ENCODE measurements at places on chromosomes 2 and 18.

DNA sequence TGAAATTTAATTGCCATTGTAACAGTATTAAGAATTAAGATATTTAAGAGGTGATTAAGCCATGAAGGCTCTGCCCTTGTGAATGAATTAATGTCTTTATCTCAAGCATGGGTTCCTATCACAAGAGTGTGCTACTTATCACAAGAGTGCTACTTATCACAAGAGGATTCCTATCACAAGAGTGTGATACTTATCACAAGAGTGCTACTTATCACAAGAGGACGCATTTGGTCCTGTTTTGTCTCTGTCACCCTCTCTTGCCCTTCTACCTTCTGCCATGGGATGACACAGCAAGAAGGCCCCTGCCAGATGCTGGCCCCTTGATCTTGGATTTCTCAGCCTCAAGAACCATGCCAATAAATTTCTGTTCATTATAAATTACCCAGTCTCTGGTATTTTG is 13.2 kb upstream of the COL5A2 start:
- DNase-seq: no peak
- no peak overlapping the region for H3K4me3 ChIP-seq
- no peaks in the 10 kb centered on the region for H3K36me3 ChIP-seq
- no peaks in the 10 kb centered on the region for H3K4me1 ChIP-seq
- no peak overlapping the region for H3K27ac ChIP-seq

GRCh38 chr18:36354989-36355388 is 57.5 kb downstream of the FHOD3 start:
- H3K27me3 ChIP-seq: peaks cover 4% of the 10 kb centered on the region
- DNase-seq: no peak
- no peak overlapping the region for H3K4me3 ChIP-seq
- H3K27ac ChIP-seq: no peak overlapping the region

DNA sequence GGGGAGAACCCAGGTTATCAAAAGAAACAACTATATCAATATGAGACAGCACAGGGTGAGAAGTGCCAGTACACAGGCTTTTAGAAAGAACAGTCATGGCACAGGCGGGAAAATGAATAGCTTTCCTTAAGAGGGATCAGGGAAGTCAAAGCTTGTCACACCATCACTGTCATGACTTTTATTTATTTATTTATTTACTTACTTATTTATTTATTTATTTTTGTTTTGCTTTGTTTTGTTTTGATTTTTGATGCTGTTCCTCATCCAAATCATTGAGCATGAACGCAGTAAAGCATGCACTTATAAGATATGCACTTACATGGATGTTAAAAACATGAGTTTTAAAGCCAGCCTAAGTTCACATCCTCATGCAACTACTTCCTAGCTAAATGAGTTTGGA is 19.3 kb upstream of the CRIM1 start:
- no peak overlapping the region for H3K4me3 ChIP-seq
- H3K27me3 ChIP-seq: no peaks in the 10 kb centered on the region
- no peak overlapping the region for H3K27ac ChIP-seq
- no peaks in the 10 kb centered on the region for H3K36me3 ChIP-seq

GRCh38 chr2:200373973-200374416 is 67.5 kb downstream of the SPATS2L start:
- H3K27me3 ChIP-seq: no peaks in the 10 kb centered on the region
- H3K27ac ChIP-seq: peak overlapping the region; percentile 52
- peaks cover 35% of the 10 kb centered on the region for H3K4me1 ChIP-seq
- DNase-seq: no peak
- H3K36me3 ChIP-seq: no peaks in the 10 kb centered on the region

DNA sequence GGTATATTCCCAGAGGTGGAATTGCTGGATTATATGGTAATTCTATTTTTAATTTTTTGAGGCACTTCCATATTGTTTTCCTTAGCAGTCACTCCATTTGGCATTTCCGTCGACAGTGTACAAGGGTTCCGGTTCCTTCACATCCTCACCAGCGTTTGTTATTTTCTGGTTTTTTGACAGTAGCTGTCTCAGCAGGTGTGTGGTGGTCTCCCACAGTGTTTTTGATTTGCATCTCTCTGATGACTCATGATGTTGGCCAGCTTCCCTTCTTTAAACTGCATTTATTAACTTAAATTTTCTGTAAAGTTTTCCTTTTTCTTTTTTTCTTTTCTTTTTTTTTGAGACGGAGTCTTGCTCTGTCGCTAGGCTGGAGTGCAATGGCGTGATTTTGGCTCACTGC is 19.7 kb downstream of the SH3BP4 start:
- H3K27me3 ChIP-seq: no peaks in the 10 kb centered on the region
- no peaks in the 10 kb centered on the region for H3K36me3 ChIP-seq
- no peak overlapping the region for H3K4me3 ChIP-seq
- peaks cover 10% of the 10 kb centered on the region for H3K4me1 ChIP-seq
- DNase-seq: no peak
- no peak overlapping the region for H3K27ac ChIP-seq

- H3K4me3 ChIP-seq: no peak overlapping the region
- DNase-seq: no peak
- H3K36me3 ChIP-seq: no peaks in the 10 kb centered on the region
- no peaks in the 10 kb centered on the region for H3K4me1 ChIP-seq
- H3K27me3 ChIP-seq: no peaks in the 10 kb centered on the region
Observed at GRCh38 chr2:182166406-182166805, 180.8 kb downstream of the PPP1R1C start.

DNA sequence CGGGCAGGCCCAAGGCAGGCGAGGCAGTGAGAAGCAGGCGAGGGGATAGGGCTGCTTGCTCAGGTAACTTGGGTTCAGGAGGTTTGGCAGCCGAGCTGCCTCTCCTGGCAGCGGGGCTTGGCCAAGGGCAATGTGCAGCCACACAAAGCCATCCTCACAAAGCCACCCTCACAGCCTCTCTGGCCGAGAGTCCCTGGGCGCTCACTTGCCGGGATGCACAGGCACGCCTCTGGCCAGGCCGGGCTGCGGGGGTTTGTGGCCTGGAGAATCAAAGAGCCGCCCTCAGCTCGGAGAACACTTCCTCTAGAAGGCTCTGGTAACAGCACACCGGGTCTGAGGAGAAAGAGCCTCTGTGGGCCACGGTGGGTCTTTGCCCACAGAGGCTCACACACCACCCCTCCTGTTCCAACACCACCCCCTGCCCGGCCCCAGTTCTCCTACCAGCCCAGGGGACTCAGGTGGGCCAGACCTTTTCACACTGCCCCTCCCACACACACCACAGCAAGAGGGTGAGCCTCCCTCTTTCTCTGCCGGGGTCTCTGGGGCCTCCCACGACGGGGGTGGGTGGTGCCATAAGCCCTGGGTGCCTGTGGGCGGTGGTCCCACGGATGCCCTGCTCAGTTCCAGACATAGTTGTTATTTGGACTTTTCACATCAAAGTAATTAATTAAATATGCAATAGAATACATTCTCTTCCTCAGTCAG is 186.9 kb downstream of the ZFP36L2 start:
- no peak overlapping the region for H3K27ac ChIP-seq
- H3K27me3 ChIP-seq: no peaks in the 10 kb centered on the region
- no peaks in the 10 kb centered on the region for H3K36me3 ChIP-seq

- no peaks in the 10 kb centered on the region for H3K4me1 ChIP-seq
- no peak for DNase-seq
- H3K4me3 ChIP-seq: no peak overlapping the region
- H3K36me3 ChIP-seq: no peaks in the 10 kb centered on the region
Observed at GRCh38 chr2:173436088-173436487, 81.4 kb downstream of the CDCA7 start.

DNA sequence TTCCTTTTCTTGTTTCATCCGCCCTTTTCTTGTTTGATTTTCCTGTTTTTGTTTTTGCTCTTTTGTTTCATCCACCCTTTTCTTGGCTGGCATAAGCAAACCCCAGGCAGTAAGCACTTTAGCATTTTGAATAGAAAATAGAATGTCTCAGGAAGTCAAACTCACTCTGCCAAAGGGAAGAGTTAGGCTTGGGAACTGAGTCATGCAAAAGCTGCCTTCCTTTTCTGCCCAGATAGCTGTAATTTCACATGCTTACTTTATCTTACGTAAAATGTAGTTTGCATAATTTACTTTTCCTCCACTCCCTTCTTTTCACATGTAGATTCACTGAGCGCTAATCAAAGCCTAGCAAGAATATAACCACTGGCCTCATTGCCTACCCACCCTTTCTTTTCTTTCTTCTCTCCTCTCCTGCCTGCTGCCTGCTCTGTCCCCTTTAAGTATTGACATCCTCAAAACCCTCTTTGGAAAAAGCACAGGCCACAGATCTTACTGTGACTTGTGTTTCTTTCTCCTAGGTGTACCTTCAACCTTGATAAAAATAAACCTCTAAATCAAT is 48.4 kb downstream of the CNGA3 start:
- H3K27me3 ChIP-seq: peaks cover 20% of the 10 kb centered on the region
- H3K36me3 ChIP-seq: no peaks in the 10 kb centered on the region
- H3K4me3 ChIP-seq: no peak overlapping the region

DNA sequence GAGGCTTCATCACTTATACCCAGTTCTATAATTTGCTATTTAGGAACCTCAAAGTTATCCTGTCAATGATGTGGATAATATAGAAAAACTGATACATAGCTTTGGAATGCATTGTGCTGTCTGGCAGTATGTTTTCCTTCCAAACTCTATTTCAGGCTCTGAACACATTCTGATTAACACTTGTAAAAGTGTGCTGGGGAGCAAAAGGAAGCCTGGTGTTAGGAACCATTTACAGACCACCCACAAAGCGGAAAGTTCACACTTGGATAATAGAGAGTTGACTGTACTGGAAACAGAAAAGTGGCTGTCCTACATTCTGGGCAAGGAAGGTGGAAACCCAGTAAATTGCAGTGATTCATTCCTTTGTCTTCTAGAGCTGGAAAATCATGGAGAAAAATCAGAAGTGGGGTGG is 114.5 kb upstream of the ZFP36L2 start:
- DNase-seq: no peak
- H3K4me3 ChIP-seq: no peak overlapping the region
- H3K36me3 ChIP-seq: no peaks in the 10 kb centered on the region
- H3K27ac ChIP-seq: no peak overlapping the region
- no peaks in the 10 kb centered on the region for H3K27me3 ChIP-seq
- peaks cover 33% of the 10 kb centered on the region for H3K4me1 ChIP-seq

DNA sequence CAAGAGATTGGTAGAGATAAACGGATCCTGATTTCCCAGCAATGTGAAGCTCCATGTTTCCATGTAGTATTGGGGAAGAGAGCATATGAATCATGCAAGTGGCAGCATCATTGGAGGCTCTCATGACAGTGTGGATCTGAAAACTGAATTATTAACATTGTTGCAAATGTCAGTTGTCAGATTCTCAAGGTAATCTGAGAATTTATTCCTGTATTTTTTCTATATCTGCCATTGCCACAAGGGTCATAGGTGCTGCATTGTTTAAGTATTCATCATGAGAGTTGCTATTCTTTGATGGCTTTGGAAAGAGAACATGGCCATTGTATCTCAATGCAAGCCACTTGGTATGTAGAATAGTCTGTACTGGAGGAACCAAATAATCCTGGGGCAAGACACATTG is 1217.0 kb upstream of the ZEB2 start:
- no peak for DNase-seq
- H3K27me3 ChIP-seq: no peaks in the 10 kb centered on the region
- H3K4me1 ChIP-seq: no peaks in the 10 kb centered on the region
- H3K27ac ChIP-seq: no peak overlapping the region
- no peaks in the 10 kb centered on the region for H3K36me3 ChIP-seq
- no peak overlapping the region for H3K4me3 ChIP-seq

GRCh38 chr2:88188748-88189147 is 18.6 kb downstream of the THNSL2 start:
- peaks cover under 1% of the 10 kb centered on the region for H3K27me3 ChIP-seq
- H3K4me1 ChIP-seq: no peaks in the 10 kb centered on the region
- peaks cover 5% of the 10 kb centered on the region for H3K36me3 ChIP-seq
- no peak for DNase-seq
- no peak overlapping the region for H3K4me3 ChIP-seq
- no peak overlapping the region for H3K27ac ChIP-seq

DNA sequence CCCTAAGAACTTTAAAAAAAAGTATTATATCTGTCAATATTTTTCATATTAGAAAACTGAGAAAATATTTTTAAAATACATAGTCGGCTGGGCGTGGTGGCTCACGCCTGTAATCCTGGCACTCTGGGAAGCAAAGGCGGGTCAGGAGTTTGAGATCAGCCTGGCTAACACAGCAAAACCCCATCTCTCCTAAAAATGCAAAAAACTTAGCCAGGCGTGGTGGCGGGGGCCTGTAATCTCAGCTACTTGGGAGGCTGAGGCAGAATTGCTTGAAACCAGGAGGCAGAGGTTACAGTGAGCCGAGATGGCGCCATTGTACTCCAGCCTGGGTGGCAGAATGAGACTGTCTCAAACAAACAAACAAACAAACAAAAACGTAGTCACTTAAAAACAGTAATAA is 5.1 kb upstream of the KCMF1 start:
- H3K36me3 ChIP-seq: no peaks in the 10 kb centered on the region
- no peak overlapping the region for H3K4me3 ChIP-seq
- no peak overlapping the region for H3K27ac ChIP-seq
- no peak for DNase-seq
- H3K27me3 ChIP-seq: no peaks in the 10 kb centered on the region
- H3K4me1 ChIP-seq: peaks cover 23% of the 10 kb centered on the region

DNA sequence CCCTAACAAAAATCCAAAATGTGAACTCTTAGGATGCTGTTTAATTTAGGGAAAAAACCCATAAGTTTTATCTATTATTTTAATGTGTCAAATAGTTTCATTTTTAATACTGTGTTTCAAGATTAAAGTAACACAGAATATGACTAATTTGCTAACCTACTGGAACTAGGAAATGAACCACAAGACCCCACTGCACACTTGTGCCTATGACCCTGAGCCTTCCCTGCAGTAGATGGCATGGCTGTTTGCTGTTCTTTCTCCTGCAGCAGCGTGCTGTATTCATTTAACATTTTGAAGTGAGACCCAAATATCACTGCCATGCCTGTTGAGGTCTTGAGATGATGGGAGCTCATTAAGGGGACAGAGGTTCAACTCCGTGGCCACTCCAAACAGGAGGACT is 565.2 kb upstream of the NRP2 start:
- no peaks in the 10 kb centered on the region for H3K27me3 ChIP-seq
- no peak for DNase-seq
- H3K4me1 ChIP-seq: no peaks in the 10 kb centered on the region
- H3K36me3 ChIP-seq: no peaks in the 10 kb centered on the region

All from upper lobe of right lung (tissue), 1 donor.